ENCODE measurements at places on chromosomes 7 and 10.

GRCh38 chr7:21866731-21867130 is 79.0 kb downstream of the CDCA7L start:
- DNase-seq: no peak

GRCh38 chr7:37552030-37552429 is 103.4 kb upstream of the ELMO1 start:
- no peak for DNase-seq

DNA sequence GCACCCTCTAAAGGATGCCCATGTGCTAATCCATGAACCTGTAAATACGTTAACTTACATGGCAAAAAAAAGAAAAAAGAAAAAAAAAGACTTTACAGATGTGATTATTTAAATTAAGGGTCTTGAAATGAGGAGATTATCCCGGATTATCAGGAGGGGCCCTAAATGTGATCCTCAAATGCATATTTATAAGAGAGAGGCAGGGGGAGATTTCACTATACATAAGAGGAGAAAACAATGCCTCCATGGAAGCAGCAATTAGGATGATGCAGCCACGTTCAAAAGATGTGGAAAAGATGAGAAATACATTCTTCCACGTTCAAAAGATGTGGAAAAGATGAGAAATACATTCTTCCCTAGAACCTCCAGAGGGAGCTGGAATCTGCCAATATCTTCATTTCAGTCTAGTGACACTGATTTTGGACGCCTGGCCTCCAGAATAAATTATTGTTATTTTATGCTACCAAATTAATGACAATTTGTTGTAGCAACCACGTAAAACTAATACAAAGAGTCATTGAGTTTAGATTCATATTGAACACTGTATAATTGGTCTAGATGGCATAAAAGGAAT is 328.4 kb upstream of the GNAI1 start:
- DNase-seq: peak; percentile 20

GRCh38 chr10:28558186-28558585 is 25.3 kb downstream of the WAC start:
- DNase-seq: no peak

GRCh38 chr7:573933-574381 is 54.3 kb upstream of the PDGFA start:
- no peak for DNase-seq

GRCh38 chr7:50456371-50457123 is 6.4 kb upstream of the FIGNL1 start:
- no peak for DNase-seq

- DNase-seq: no peak
These were observed 187.4 kb downstream of the RNLS start for GRCh38 chr10:88395677-88396076.

Data from COR-L47 (cell line).